ENCODE measurements at places on chromosomes 16 and 17.

- no peak for DNase-seq
These were observed 8.0 kb downstream of the CFAP20 start for GRCh38 chr16:58121132-58121531.

GRCh38 chr16:84459533-84459894 is 44.9 kb downstream of the MEAK7 start:
- no peak for DNase-seq

DNA sequence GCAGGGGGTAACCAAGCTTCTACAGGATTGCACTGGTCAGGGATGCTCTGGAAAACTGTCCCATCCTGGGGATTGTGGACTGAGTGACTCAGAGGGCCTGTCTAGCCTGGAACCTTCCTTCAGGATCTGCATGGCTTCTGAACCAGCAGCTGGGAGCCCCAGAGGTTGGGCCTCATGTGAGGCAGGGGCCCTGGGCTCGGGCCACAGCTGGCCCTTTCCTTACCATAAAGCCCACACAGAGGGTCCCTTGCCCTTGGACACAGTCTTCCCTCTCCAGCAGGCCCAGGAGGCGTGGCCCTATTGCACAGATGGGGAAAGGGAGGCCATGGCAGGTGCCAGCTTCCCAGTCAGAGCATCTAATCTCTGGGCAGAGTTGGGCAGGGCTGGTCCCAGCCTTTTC is 30.5 kb downstream of the ADCY7 start:
- no peak for DNase-seq

DNA sequence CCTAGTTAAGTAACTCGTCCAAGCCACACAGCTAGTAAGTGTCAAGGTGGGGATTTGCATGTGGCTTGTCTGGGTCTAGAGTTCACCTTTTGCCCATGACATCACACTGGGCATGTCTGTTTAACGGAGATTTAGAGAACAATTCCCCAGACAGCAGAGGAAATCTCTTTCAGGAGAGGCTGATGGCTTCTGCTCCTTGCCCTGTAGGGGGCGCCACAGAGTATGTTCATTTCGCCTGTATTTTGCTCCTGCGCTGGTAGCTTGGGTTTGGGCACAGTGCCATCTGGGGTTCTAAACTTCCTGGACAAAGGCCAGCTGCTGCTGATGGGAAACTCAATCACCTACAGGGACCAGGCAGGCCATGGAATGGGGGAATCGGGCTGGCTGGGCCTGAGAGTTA is 20.4 kb downstream of the OTOA start:
- peak; percentile 23 for DNase-seq

GRCh38 chr16:85354686-85355514 is 242.6 kb upstream of the CIBAR2 start:
- DNase-seq: no peak
